ENCODE measurements at places on chromosomes 4 and X. TPM values are rescaled to one million over a fixed set of nuclear protein-coding genes. Genes with fewer than 3 reads are reported as not detected.
A peak's percentile ranks its signal among the peaks of the same experiment; 100 is the strongest.

DNA sequence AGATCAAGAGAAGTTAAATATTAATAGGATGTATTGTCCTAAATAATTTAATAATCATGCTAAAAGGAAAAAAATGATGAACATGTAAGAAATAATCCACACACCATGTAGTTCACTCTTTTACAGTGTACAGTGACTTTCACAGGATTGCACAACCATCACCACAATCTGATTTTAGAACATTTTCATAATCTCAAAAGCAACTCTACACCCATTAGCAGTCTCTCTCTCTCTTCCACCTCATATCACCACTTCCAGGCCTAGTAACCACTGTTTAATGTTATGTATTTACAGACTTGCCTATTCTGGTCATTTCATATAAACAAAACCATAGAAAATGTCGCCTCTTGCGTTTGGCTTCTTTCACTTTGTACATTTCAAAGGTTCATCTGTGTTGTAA lies 153.4 kb downstream of the FSTL5 start:
- DNase-seq: no peak
- H3K4me1 ChIP-seq: no peaks in the 10 kb centered on the region
- H3K27ac ChIP-seq: no peak overlapping the region
- no peaks in the 10 kb centered on the region for H3K27me3 ChIP-seq
- H3K4me3 ChIP-seq: no peak overlapping the region

GRCh38 chr4:6228158-6229067 lies 28.1 kb upstream of the JAKMIP1 start:
- no peaks in the 10 kb centered on the region for H3K4me1 ChIP-seq
- no peaks in the 10 kb centered on the region for H3K36me3 ChIP-seq
- H3K27ac ChIP-seq: no peak overlapping the region
- no peak overlapping the region for H3K4me3 ChIP-seq
- peaks cover 38% of the 10 kb centered on the region for H3K27me3 ChIP-seq

Gene TCEAL6
- polyA plus RNA-seq: not detected

Gene MUC7
- not detected for polyA plus RNA-seq

GRCh38 chrX:104122829-104123228 lies 10.5 kb downstream of the ZCCHC18 start:
- peaks cover 12% of the 10 kb centered on the region for H3K4me1 ChIP-seq
- no peak for DNase-seq
- no peaks in the 10 kb centered on the region for H3K27me3 ChIP-seq
- H3K27ac ChIP-seq: peak overlapping the region; percentile 92
- peaks cover 14% of the 10 kb centered on the region for H3K36me3 ChIP-seq
- H3K4me3 ChIP-seq: peak overlapping the region; percentile 83

Gene CABS1
- polyA plus RNA-seq: not detected

DNA sequence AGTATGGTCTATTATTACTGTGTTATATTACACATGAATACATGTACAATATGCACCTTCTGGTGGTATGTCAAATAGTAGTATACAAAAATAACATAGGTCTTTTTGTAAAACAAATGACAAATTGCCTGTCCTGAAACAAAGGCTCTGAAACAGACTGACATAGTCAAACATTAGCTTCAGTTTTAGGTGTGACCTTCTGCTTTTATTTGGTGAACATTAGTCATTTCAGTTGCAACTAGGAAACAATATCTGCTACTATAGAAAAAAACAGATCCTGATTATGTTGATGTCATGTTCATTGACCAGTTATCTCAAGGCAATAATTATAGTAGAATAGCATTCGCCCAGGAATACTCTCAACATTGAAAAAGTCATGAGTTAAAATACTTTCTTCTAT lies 123.0 kb downstream of the CHRNA9 start:
- no peak for DNase-seq
- no peaks in the 10 kb centered on the region for H3K4me1 ChIP-seq
- no peaks in the 10 kb centered on the region for H3K27me3 ChIP-seq

- H3K36me3 ChIP-seq: no peaks in the 10 kb centered on the region
- no peak overlapping the region for H3K27ac ChIP-seq
- peaks cover 3% of the 10 kb centered on the region for H3K4me1 ChIP-seq
- no peak overlapping the region for H3K4me3 ChIP-seq
- DNase-seq: no peak
Measured at GRCh38 chr4:11436673-11437072, 8.0 kb upstream of the HS3ST1 start.

Gene FOXR2
- not detected for polyA plus RNA-seq

Measured in naive thymus-derived CD8-positive, alpha-beta T cell (primary cell).